IMR-90 (cell line): ENCODE measurements at places on chromosomes 4 and X. TPM values are rescaled to one million over a fixed set of nuclear protein-coding genes. Genes with fewer than 3 reads are reported as not detected.

- H3K4me1 ChIP-seq: peaks cover 4% of the 10 kb centered on the region; the same call in 1 of the 2 replicates
- H3K4me3 ChIP-seq: no peak overlapping the region
- H3K27ac ChIP-seq: no peak overlapping the region
- peak; percentile 12 for DNase-seq
- peaks cover 2% of the 10 kb centered on the region for H3K27me3 ChIP-seq
These were observed 61.3 kb upstream of the TXK start for GRCh38 chr4:48195374-48195773.

- H3K4me3 ChIP-seq: no peak overlapping the region
- H3K4me1 ChIP-seq: no peaks in the 10 kb centered on the region
- H3K27ac ChIP-seq: no peak overlapping the region
- no peaks in the 10 kb centered on the region for H3K36me3 ChIP-seq
- no peaks in the 10 kb centered on the region for H3K27me3 ChIP-seq
- DNase-seq: no peak
These were observed 13.8 kb downstream of the GRXCR1 start for GRCh38 chr4:42906341-42906740.

- peaks cover 8% of the 10 kb centered on the region for H3K36me3 ChIP-seq
- no peak overlapping the region for H3K4me3 ChIP-seq
- no peaks in the 10 kb centered on the region for H3K27me3 ChIP-seq
- H3K4me1 ChIP-seq: peaks cover 6% of the 10 kb centered on the region; the same call in 1 of the 2 replicates
- no peak overlapping the region for H3K27ac ChIP-seq
These were observed 321.6 kb downstream of the ARHGAP10 start for GRCh38 chr4:148053298-148054003.

DNA sequence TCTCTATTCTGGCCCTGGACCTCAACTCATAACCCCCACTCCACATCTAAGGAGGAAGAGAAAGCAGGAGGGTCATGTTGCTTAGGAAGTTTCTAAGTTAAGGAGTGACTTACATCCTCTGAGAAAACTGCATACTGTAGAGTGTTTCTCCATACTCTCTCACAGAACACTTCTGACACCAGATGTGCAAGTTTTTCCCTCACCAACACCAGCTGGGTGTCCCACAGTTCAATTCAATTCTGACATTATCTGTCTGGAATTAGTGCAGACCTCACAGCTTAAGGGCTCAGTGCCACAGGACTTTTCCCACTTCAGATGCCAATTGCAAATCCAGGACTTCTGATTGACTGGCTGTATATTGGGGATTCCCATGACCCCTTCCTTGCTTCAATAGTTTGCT, 89.0 kb upstream of the SFRP2 start:
- H3K27ac ChIP-seq: no peak overlapping the region
- no peaks in the 10 kb centered on the region for H3K36me3 ChIP-seq
- DNase-seq: no peak

GRCh38 chr4:40555176-40555900, 74.3 kb downstream of the RBM47 start:
- no peak overlapping the region for H3K27ac ChIP-seq
- no peaks in the 10 kb centered on the region for H3K36me3 ChIP-seq
- DNase-seq: no peak
- no peak overlapping the region for H3K4me3 ChIP-seq

DNA sequence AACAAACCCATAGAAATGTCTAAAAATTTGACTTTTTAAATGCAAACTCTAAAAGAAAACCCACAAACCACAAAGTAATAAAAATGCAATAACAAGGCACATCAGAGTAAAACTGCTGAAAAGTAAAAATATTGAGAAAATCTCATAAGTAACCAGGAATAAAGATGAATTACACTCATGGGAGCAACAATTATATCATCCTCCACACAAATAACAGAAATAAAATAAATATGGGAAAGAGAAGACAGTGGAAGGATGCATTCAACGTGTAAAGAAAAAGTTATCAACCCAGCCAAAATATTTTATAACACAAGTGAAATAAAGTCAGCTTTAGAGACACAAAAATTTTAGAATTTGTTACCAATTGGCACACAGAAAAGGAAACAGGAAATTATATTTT, 1420.2 kb downstream of the PCDH18 start:
- no peaks in the 10 kb centered on the region for H3K4me1 ChIP-seq
- H3K27ac ChIP-seq: no peak overlapping the region
- no peak for DNase-seq

- DNase-seq: no peak
- H3K4me3 ChIP-seq: no peak overlapping the region
- H3K36me3 ChIP-seq: peaks cover 20% of the 10 kb centered on the region
- no peaks in the 10 kb centered on the region for H3K4me1 ChIP-seq
These were observed 7.3 kb downstream of the RBBP7 start for GRCh38 chrX:16862829-16863228.

- H3K4me3 ChIP-seq: no peak overlapping the region
- peak overlapping the region; percentile 84 for H3K27ac ChIP-seq
- no peaks in the 10 kb centered on the region for H3K27me3 ChIP-seq
- peak; percentile 59 for DNase-seq
These were observed 20.5 kb downstream of the RWDD4 start for GRCh38 chr4:183638436-183638835.

PABPC5 gene
- polyA plus RNA-seq: 0.56 and 0.63 TPM in 2 replicates

TBC1D1 gene
- 37.0 and 42.4 TPM in 2 replicates for polyA plus RNA-seq

KLB gene
- not detected in 2 replicates for polyA plus RNA-seq
